ENCODE measurements at places on chromosomes 12 and 14.

DNA sequence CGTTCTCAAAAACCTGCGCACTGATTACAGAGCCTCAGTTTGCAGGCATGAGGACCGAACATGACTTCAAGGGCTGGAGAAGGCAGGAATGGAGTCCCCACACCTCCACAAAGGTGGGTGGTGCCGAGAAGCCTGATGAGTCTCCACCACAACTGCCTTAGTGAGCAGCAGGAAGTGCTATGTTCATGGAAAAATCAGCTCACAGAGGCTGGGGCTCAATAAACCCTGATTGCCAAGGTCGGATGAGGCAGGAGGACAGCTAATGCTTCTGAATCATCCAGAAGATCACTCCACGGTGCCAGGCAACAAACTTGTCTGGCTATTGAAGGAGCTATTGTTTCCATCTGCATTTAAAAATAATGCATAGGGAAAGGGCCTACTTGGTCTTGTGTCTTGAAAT, 31.1 kb downstream of the APPL2 start:
- DNase-seq = no peak

DNA sequence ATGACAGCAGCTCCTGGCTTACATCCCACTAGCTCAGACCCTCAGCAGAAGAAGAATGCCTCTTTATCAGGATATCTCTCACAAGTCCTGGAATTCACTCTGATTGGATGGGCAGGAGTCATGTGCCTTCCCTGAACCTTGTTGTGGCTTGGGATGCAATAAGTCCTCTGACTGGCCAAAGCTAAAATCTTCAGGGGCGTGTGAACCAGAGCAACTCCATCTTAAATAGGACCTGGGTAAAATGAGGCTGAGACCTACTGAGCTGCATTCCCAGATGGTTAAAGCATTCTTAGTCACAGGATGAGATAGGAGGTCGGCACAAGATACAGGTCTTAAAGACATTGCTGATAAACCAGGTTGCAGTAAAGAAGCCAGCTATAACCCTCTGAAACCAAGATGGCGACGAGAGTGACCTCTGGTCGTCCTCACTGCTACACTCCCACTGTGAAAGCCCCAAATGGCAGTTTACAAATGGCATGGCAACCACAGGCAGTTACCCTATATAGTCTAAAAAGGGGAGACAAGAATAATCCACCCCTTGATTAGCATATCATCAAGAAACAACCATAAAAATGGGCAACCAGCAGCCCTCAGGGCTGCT, 60.4 kb upstream of the FICD start:
- no peak for DNase-seq

DNA sequence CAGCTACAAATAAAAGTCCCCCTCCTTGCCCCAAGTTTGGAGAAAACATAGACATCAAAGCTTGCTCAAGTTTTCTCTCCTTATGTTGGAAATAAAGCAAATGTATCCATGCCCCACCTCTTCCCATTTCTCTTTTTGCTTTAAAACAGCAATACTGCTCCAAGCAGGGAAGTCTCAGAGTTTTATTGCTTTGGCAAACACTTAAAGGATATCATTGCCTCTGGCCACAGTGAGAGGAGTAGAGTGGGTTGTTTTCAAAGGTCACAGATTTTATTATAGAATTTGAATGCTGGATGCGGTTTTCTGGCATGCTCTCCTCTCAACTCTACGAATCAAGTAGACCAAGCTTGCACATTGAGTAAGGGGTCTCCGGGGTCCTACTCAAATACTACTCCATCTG, 149.7 kb downstream of the TTC7B start:
- DNase-seq = no peak

DNA sequence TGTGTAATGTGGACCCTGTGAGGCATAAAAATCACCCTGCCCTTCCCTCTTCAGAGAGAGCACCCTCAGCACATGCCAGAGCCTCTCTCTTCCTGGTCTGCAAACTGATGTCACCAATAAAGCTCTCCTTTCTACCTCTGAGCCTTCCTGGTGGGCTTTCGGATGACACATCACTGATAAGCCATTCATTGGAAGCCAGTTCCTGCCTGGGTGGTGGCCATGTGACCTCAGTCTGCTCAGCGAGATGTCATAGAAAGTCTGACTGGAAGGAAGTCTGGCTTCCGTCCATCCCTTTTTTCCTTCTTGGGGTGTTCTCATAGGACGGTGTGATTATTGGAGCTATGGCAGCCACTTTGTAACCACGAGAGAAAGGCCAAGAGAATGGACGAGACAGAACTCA, 95.7 kb downstream of the PIWIL1 start:
- DNase-seq = no peak

GRCh38 chr12:52171950-52172512, 19.8 kb downstream of the KRT80 start:
- no peak for DNase-seq

DNA sequence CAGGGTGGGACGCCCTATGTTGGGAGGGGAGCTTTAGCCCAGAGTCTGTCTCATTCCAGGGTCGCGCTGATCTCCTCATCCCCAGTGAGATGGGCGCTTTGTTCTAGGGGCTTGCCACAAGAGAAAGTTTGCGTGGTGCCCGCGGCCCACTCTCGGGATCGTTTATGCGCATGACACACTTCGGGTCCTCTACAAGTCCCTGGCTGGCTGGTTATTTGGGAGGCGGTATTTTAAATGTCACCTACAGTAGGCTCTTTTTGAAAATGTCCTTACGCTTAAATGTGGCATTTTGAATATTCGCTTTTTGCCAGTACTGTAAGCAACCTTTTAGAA, 541 bp downstream of the GOLT1B start:
- peak; percentile 3 for DNase-seq

- no peak for DNase-seq
Measured at GRCh38 chr12:124994437-124994975, 1.1 kb downstream of the BRI3BP start.

DNA sequence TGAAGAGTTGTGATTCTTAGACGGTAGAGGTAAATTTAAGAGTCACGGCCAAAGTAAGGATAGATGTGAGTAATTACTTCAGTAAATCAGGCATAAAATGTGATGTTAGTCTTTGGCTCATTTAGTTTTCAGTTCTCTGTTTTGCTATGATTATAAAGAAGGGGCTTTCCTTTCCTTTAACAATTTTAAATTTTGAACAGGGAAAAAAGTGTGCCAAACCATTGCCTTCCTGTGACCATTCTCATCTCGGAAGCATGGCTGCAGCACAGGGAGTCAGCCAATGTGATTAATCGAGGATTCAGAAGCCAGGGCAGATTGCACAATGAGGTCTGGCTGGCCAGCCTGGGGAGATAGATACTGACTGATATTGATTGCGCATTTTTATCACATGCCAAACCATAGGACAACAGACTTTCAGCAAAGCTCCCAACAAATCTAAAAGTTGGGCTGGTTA, 480.2 kb upstream of the PRICKLE1 start:
- DNase-seq = no peak

GRCh38 chr14:77520555-77520954, 21.9 kb upstream of the ISM2 start:
- no peak for DNase-seq

DNA sequence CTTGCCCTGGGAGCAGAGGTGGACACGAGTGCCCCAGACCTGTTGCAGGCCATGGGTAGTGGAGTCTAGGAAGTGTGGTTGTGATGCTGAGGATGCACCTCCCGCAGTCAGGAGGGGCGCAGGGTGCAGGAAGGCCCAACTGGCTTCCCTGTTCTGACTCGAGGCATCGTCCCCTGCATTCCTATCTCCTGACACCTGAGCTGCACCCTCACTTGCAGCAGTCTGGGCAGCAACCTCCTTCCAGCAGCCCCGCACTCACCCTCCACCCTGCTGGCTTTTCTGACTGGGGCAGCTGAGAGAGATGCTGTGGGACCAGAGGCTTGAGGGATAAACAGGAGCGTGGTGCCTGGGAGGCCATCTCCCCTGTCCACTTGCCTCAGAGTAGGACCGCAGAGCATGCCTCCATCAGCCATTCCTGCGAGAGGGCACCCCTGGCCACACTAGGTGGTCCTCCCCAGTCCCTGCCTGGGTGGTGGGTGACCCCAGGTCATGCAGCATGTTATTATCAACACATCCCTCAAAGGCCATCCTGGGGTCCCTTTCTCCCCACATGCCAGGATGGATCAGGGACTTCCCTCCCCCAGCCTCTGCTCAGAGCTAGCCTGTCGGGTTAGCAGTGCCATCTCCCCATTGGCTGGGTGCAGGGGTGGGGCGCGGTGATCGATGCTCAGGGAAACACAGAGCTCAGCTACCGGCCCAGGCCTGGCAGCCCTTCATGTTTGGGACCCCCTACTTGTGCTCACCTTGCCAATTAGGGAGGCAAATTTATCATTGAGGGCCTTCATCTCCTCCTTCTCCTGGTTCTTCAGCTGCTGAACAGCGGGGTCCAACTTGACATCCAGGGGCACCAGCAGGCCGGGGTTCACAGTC, 719 bp downstream of the KRT80 start:
- no peak for DNase-seq

Measured in NK-92 treated with Interleukin-12 subunit alpha and Interleukin-12 subunit beta, amount 100 ng/mL, for 24 hours (cell line).